Glomerular endothelial cell (primary cell): ENCODE measurements at places on chromosomes 4 and X.

GRCh38 chrX:6568031-6568430, 33.1 kb upstream of the VCX3A start:
- DNase-seq = no peak

- no peak for DNase-seq
These were observed 1.3 kb upstream of the ZNF141 start for GRCh38 chr4:336099-336892.

DNA sequence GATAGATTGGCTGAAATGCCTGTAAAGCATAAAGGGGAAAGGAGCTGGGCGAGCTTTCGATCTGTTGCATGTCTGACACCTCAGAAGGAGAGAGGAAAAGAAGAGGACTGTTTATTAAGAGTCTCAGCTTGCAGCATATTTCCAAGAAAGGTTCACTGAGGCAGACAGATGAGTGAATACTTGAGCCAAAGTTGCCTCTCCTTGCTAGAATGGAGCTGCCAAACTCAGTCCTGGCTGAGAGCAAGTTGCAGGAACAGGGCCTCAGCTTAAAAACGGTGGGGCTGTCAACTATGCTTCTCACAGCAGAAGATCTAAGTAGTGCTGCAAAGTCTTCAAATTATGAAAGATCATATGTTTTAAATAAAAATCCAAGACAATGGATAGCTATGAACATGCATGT, 707.5 kb downstream of the PCDH7 start:
- DNase-seq = no peak

GRCh38 chr4:81359207-81359606, 112.5 kb downstream of the RASGEF1B start:
- DNase-seq = no peak

GRCh38 chrX:19772096-19772821, 115.1 kb downstream of the SH3KBP1 start:
- no peak for DNase-seq

DNA sequence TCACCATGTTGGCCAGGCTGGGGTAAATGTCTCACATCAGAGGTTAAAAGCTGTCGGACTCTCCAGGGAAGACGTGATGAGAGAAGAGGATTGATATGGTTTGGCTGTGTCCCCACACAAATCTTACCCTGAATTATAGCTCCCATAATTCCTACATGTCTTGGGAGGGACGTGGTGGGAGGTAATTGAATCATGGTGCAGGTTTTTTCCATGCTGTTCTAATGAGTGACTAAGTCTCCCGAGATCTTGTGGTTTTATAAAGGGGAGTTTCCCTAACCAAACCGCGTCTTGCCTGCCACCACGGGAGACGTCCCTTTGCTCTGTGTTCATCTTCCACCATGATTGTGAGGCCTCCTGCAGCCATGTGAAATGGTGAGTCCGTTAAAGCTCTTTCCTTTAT, 64.4 kb downstream of the ASMT start:
- no peak for DNase-seq

- DNase-seq = no peak
These were observed 24.7 kb upstream of the FRAS1 start for GRCh38 chr4:78032446-78032845.

- no peak for DNase-seq
These were observed 119.2 kb upstream of the VCX3B start for GRCh38 chrX:8345473-8345872.

GRCh38 chr4:72084587-72085011, 52.8 kb downstream of the NPFFR2 start:
- DNase-seq = no peak

DNA sequence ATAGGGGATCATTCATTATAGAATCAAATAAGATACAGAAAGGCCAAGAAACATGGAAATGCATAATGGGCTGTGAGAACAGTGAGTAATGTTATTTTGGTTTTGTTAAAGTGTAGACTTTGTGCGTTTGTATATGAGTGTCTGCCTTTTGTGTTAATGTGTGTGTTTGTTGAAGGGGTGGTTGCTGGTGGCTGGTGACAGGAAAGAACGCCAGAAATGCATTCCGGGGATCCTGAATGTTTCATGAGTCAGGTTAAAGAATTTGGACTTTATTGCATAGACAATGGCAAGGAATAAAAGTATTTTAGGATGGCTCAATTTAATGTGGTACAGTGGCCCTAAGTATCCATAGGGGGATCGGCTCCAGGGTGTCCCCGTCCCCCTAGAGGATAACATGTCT, 1228.9 kb downstream of the PCDH7 start:
- DNase-seq = no peak

- no peak for DNase-seq
These were observed 460.5 kb downstream of the CENPC start for GRCh38 chr4:67084783-67085182.

GRCh38 chrX:151030845-151031244, 47.7 kb downstream of the HMGB3 start:
- DNase-seq = no peak

DNA sequence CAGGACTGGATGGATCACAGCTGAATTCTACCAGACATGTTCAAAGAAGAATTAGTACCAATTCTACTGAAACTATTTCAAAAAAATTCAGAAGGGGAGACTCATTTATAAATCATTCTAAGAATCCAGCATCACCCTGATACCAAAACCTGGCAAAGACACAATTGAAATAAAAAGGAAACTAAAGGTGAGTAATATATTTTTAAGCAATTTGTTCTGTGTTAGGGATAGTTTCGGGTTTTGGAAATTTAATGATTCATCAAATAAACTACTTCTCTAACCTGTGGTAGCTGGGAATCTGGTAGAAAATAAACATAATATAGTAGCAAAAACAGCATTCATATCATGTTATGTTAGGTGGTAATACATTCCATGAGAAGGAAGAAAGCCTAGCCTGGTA, 662.2 kb upstream of the BOD1L1 start:
- DNase-seq = no peak

GRCh38 chrX:146887020-146887419, 72.5 kb upstream of the CXorf51A start:
- no peak for DNase-seq

- DNase-seq = no peak
These were observed 63.7 kb downstream of the SEC24D start for GRCh38 chr4:118772081-118772766.

DNA sequence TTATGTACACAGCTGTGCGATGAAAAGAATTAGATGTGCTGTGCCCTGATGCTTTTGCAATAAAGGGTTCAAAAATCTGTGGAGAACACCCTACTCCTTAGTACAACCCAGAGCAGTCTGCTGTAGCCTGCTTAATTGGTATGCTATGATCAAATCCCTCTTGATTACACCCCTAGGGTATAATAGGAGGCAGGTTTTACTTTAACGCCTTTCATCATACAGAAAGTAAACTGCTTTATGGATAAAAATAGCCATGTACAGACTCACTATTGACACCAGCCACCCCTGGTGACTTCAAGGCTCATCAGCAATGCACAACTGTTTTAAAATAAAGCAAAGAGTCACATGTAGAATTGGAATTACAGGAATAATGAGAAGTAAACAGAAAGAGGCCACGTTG, 315.3 kb downstream of the DMD start:
- no peak for DNase-seq

DNA sequence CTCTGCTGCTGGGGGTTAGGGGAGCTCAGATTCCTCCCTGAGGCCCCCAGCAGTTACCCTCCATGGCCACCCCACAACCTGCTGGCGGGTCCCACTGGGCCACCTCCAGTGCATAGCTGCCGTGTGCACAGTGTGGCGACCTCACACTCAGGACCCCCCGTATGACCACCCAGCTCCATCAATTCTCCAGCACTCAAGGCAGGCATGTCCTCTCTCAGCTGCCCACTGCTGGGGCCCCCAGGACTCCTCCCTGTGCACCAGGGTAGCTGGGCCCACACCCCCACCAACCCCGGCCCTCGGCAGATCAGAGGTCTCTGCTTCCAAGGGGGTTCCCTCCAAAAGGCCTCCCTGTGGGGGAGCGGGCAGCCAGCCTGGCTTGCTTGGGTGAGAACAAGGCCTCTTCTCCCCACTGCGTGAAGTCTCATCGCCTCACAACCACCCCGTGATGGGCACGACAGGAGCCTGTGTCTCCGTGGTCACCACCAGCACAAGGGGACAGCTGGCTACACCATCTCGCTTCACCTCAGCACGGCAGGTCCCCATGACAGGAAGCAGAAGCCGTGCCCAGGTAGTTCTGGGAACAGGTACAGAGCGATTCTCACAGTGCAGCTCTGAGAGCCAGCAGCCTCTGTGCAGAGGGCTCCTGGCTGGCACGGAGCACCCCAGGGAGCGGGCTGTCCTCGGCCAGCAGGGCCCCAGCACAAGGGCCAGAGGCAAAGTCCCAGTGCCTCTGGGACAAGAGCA, 4.6 kb upstream of the HAUS3 start:
- DNase-seq = no peak

GRCh38 chrX:139192386-139192961, 338.1 kb upstream of the F9 start:
- no peak for DNase-seq

GRCh38 chrX:105375816-105376215, 155.3 kb upstream of the TEX13A start:
- DNase-seq = no peak

- DNase-seq = no peak
These were observed 739 bp downstream of the LARP1B start for GRCh38 chr4:128061566-128062536.

GRCh38 chr4:76374798-76375197, 46.1 kb downstream of the CCDC158 start:
- no peak for DNase-seq

DNA sequence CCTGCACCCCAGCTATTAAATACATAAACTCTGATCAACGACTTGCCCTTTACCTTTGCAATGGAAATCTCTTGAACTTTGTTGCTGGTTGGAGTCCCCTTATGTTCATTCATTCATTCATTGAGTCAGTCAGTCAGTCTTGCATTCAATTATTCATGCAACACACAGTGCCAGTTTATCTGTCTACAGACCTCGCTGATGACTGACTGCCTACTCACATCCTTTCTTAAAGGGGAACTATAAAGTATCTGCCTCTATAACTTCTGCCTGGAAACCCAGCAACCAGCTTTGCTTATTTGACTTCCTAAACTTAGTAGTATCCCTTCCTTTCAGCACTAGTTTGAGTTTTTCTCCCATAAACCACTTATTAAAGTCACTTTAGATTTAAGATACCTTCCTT, 620.8 kb upstream of the ADGRL3 start:
- no peak for DNase-seq

- DNase-seq = no peak
These were observed 140.4 kb upstream of the GRID2 start for GRCh38 chr4:92163348-92163747.

DNA sequence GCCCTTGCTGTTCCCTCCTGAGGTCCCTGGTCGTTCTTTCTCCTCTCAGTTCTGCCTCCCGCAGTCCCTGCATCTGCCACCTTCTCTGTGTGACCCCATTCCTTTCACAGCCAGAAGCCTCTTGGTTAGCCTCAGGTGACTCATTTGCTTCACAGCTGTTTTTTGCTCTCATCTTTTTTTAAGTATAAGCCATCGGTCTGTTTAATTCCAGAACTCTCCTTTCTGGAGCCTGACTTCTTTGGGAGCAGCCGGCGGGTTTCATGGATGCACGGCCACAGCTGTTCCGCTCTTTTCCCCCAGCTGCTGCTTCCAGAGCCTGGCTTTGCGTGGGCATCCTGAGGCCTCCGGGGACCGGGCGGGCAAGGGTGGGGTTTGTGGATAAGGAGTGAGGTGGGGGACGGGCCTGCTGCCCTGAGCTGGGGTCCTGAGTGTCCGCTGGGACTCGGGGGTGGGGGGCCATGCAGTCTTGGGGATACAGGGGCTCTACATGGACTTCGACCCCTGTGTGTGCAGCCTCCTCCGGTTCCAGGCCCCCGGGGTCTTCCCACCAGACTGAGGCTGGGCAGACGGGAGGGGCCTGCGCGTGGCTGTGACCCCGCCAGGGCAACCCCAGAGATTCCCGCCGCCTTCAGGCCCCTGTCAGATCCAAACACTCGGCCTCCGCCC, 46.7 kb downstream of the PCGF3 start:
- DNase-seq = no peak

GRCh38 chrX:77003956-77004355, 443.2 kb upstream of the FGF16 start:
- no peak for DNase-seq

- DNase-seq = no peak
These were observed 265.8 kb downstream of the PCDH18 start for GRCh38 chr4:137266511-137266910.

DNA sequence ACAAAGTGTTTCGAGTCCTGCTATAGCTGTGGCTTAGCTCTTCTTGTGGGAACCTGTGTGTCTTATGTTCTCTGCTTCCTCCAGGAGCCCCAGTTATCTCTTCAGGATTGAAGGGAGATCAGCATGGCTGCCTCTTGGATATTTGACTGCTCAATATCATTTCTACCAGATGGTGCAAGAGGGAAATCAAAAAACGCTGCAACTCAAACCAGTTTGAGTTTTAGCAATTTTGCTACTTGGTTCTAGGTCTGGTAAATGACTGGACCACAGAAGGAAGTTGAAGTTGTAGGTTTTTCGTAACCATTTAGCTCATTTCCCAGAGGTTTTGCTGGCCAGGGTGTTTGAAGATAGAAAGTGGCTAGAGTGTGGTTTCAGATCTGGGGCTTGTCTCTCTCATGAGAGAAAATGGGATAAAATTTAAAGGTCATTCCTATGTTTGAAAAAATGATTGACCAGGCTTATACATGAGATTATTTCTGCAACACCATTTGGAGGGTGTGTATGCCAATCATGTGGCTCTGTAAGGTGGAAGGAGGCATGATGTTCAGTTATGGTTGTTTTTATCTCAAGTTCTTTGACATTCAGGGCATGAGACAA, 210.4 kb downstream of the SPRY1 start:
- no peak for DNase-seq

DNA sequence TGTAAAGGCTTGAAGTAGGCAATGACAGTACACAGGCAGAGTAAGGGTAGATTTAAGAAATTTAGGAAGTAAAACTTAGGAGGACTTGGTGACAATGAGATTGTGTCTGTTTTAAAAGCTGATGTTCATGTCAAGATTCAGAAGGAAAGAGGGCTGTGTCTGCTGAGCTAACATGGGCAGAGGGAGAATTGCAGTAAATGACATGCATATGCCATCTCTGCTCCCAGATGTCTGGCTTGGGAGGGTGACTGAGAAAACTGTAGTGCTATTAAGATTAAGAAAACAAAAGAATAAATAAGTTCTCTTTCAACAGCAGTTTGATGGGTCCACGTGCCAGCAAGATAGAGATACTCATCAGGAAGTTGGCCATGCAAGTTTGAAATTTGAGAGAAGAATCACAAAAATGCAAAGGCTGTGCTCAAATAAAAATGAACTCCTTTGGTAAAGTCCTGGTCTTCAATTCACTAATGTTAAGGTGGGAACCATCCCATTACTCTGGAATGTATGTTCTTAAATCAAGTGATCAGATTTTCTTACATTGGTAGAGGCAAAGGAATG, 7.2 kb downstream of the NFXL1 start:
- no peak for DNase-seq

GRCh38 chr4:169933531-169933930, 92.7 kb downstream of the MFAP3L start:
- DNase-seq = no peak

DNA sequence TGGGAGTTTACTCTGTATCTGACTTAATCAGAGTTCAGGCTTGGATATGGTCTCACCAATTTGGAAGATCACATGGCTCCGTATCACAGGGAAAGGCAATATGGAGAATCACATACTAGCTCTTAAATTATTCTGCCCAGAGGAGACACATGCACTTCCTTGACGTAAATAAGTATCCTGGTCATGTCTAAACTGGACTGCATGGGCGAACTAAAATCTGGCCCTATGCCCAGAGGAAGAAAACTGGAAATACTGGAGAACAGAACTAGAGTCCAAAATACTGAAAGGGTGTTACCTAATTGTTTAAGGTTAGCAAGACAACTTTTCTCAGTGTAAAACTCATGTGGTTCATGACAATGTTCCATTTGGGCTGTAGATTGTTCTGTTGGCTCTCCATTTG, 832.3 kb downstream of the RAB28 start:
- no peak for DNase-seq
